ENCODE measurements at places on chromosomes 2 and 18.

- no peak for DNase-seq
These were observed 242.1 kb upstream of the RGPD4 start for GRCh38 chr2:107584577-107584976.

DNA sequence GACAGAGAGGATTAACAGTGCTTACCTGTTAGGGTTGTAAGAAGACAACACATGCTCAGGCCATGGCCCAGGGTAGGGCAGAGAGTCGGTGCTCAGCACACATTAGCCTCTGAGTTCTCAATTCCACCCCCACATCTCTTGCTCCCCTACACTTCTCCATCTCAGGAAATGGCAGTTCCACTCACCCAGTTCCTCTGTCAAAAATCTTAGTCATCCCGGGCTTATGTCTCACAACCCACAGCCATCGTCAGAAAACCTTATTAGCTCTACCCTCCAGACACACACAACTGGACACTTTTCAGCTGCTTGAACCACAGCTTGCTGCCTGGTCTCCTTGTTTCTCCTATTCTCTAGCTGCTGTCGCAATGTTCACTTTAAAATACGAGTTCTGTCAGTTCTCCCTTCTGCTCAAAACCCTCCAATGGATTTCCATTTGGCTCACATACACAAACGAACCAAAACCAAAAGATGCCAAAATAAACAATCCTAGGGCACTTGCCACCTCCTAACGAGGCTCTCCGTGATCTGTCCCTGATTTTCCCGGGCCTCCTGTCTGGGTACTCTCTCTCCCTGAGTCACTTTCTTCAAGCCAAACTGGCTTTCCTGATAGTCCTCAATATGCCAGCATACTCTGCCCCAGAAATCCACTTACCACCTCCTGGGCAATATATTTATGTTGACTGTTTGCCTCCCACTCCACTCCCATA, 89.7 kb downstream of the KCTD1 start:
- no peak for DNase-seq

- DNase-seq = no peak
These were observed 269.9 kb downstream of the GULP1 start for GRCh38 chr2:188561473-188561979.

DNA sequence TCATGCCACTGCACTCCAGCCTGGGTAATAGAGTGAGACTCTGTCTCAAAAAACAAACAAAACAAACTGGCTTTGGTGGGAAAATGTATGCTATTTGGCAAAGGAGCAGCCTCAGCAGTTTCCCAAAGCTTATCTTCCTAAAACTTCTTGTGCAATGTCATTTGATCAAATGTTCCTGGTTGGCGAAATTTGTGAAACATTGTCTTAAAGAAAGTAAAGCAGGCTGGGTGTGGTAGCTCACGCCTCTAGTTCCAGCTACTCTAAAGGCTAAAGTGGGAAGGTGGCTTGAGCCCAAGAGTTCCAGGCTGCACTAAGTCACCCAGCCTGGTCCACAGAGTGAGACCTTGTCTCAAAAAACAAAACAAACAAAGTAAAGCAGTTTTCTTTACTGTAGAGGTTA, 17.3 kb upstream of the TAF4B start:
- no peak for DNase-seq

DNA sequence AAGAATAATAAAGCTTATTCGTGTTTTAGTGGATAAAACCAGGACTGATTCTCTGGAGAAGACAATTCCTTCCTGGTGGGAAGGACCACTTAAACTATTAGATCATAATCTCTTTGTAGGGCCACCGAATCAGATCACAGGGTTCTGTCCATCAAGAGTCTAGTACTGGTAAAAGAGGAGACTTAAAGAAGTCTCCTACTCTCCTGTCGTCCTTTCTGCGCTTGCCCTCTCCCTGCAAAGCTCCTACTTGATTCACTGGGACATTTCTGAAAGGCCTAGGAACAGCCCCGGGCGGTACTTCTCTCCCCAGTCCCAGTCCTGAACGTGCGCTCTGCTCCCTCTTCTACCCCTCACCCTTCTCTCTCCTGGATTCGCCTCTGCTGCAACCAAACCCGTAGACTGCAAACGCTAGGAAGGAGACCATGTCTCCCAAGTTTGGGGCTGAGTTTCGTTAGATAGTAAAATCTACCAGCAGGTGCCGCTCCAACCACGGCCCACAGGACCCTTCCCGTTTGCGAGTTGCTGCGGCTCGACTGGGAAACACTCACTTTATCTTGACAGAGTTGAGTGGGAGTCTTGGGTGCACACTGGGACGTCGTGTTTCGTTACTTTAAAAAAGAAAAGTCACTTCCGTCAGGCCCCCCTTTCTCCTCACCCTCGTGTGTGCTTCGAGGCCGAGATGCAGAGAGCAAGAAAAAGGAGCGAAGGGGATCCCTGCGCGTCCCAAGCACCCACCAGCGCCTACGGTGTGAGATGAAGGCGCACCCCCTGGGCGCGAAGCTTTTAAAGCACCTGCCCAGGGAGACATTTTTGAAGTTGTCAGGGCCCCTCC, 923 bp downstream of the FIGLA start:
- DNase-seq = no peak

DNA sequence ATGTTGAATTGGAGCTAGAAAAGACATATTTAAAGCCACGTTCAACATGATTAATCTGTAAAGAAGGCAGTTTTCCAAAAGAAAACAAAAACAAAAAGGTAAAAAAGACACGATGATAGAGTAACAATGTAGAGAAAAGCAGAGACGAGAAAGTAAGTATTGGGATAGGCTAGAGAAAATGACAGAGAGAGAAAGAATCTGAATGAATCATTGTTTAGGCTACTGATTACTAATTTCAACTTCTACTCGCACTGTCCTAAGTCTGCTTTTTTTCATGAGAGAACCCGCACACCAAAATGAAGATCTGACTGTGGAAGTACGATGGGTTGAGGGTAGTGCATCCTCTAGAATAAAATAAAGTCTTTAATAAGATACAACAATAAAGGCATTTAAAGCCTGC, 1599.2 kb upstream of the TMEFF2 start:
- no peak for DNase-seq

- DNase-seq = no peak
These were observed 37.9 kb downstream of the FAM210A start for GRCh38 chr18:13688191-13689136.

DNA sequence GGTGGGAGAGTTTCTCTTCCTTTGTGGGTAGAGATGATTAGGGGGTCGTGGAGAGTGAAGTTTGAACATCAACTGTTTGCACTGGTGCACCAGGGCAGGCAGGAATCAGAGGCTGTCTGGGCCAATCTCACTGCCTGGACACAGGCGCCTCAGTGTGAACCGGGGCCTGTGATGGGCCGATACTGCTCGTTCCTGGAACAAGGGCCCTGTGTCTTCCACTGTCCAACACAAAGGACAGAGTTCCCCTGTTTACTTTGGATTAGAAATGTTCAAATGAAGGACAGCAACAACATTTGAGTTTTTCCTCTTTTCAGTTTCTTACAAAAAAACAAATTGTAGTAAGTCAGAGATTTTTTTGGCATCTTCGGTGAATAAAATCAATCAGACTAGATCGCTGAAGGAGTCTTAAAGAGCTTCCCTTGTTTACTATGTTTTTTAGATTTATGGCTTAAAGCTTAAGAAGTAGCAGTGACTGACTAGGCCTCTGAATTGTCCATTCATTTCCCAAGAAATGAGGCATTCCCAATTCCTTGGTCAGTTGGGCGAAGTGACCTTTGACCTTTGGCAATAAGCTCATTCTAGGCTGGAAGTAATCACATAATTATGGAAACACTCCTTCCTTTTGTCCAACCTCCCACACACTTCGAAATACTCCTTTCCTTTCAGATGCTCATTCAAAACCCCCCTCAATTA, 11.6 kb upstream of the TGFA start:
- no peak for DNase-seq

- no peak for DNase-seq
These were observed 159.2 kb downstream of the GULP1 start for GRCh38 chr2:188450732-188451483.

DNA sequence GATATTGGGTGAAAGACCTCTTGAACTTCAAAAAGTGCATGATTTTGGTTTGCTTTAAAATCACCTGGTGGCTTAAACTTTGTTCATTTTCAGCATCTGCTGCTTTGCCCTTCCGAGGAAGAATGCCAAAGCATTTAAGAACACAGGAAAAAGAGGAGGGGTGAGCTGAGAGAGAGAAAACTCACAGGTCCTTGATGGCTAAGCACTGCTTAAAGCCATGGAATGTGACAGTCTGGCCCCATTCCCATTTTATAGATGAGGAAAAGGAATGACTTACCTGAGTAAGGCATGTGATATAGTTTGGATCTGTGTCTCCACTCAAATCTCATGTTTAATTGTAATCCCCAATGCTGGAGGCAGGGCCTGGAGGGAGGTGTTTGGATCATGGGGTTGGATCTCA, 58.1 kb downstream of the KCNS3 start:
- no peak for DNase-seq

DNA sequence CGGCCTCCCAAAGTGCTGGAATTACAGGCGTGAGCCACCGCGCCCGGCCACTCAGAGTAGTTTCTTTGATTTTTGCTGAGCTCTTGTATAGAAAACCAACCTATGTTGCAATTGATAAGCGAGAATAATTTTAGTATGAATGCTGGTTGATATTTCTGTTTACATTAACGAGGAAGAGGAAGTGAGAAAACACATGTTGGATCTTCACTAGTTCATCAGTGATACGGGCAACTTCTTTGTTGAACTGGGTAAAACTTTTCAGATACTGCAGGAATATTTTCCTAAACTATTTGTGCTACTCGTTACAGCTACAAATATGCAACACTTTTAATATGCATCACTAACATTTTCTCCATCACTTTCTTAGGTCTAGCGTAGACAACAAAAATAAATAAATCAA, 67.9 kb upstream of the SLC25A52 start:
- DNase-seq = no peak

- no peak for DNase-seq
These were observed 122.6 kb downstream of the DYSF start for GRCh38 chr2:71575966-71576365.

GRCh38 chr2:14560716-14561115, 71.8 kb upstream of the LRATD1 start:
- no peak for DNase-seq

DNA sequence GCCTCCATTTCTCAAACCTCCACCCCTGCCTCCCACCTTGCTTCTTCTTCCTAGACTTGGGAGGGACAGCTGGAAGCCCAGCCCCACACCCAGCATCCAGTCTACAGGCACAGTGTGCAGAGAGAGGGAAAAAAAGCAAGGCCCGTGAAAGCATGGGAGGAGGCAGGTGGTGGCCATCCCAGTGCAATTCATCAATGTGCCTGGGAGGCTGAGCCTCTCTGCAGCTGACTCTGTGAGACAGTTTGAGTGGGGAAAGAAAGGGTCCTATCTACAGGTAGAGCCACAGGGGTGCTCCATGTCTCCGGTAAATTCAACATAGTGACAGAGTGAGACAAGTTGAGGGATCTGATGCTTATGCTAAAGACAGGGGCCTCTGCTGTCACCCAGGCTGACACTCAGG, 340.6 kb downstream of the DYSF start:
- no peak for DNase-seq

- no peak for DNase-seq
These were observed 31.1 kb downstream of the NAB1 start for GRCh38 chr2:190679813-190680591.

DNA sequence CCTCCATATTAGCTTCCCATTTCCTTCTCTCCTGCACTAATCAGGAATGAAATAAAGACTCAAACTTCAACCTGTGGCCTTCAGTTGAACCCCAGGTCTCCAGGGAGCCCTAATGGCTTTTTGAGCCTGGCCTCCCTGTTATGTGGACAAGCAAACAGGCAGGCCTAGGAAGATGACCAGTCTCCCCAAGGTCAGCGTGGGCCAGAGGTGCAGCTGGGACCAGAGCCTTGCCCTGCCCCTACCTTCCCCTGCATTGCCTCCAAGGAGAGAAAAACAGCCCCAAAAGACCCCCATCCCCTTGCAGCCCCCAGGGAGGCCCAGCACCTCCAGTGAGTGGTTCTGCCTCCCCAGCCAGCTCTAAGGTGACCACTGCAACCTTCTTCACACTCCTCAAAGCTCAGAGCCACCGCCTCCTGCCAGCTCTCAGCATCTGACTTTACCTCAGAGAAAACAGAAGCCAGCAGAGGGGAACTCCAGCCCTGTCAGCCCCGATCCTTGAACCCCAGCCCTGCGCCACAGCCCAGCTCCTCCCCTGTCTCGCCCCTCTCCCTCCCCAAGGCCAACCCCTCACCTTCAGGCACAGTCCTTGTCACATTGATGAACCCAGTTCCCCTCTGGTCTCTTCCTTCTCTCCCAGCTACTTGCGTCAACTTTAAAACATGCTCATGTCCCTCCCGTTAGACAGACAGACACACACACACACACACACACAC, 59.5 kb upstream of the ID2 start:
- DNase-seq = no peak

DNA sequence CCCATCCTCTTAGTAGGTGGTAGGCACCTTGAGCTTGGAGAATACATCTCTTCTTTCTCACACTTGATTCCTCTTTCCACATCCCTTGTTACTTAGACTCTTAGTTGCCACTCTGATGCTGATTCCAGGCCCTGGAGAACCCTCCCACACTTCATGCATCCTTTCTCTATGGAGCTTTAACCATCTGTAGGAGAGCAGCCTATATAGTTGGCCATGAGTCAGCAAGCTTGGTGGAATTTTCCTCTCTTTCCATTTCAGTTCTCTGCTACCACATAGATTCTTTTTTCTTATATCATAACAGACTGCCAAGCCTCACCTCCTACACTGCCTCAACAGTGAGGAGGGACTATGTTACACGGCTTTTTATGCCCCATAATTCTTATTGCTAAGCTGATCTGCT, 851.6 kb upstream of the CDH2 start:
- DNase-seq = no peak

GRCh38 chr2:165629776-165630175, 160.3 kb downstream of the CSRNP3 start:
- DNase-seq = no peak

- DNase-seq = no peak
These were observed 1396.3 kb upstream of the CELF4 start for GRCh38 chr18:38961880-38962279.

DNA sequence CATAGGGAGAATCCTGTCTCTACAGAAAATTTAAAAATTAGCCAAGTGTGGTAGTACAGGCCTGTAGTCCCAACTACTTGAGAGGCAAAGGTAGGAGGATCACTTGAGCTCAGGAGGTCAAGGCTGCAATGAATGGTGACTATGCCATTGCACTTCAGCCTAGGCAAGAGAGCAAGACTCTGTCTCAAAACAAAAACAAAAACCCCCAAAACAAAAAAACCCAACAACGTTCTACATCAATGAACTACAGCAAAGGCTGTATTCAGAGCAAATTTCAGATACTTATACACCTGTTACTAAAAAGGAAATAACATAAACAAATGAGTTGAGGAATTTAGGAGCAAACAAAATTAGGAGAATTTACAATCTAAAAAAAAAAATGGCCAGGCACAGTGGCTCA, 22.6 kb downstream of the YES1 start:
- DNase-seq = no peak

DNA sequence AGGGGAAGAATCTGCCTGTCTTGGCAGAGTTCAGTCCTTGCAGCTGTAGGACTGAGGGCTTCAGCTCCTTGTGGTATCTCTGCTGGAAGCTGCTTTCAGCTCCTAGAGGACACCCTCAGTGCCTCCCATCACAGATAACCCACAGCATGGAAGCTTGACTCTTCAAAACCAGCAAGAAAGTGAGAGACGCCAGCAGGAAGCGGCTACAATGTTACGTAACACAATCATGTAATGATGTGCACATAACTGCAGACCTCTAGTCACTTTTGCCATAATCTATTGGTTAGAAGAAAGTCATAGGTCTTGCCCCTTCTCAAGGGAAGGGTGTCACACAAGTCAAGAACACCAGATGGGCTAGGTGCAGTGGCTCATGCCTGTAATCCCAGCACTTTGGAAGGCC, 69.1 kb upstream of the AFF3 start:
- no peak for DNase-seq

- DNase-seq = no peak
These were observed 507 bp downstream of the CNNM4 start for GRCh38 chr2:96760986-96761832.
